ENCODE measurements at places on chromosomes 1 and 21.

- H3K36me3 ChIP-seq = no peaks in the 10 kb centered on the region
- H3K27ac ChIP-seq = no peak overlapping the region
- no peak for DNase-seq
- no peak overlapping the region for H3K4me3 ChIP-seq
These were observed 150.6 kb downstream of the ZNF648 start for GRCh38 chr1:181910905-181911304.

DNA sequence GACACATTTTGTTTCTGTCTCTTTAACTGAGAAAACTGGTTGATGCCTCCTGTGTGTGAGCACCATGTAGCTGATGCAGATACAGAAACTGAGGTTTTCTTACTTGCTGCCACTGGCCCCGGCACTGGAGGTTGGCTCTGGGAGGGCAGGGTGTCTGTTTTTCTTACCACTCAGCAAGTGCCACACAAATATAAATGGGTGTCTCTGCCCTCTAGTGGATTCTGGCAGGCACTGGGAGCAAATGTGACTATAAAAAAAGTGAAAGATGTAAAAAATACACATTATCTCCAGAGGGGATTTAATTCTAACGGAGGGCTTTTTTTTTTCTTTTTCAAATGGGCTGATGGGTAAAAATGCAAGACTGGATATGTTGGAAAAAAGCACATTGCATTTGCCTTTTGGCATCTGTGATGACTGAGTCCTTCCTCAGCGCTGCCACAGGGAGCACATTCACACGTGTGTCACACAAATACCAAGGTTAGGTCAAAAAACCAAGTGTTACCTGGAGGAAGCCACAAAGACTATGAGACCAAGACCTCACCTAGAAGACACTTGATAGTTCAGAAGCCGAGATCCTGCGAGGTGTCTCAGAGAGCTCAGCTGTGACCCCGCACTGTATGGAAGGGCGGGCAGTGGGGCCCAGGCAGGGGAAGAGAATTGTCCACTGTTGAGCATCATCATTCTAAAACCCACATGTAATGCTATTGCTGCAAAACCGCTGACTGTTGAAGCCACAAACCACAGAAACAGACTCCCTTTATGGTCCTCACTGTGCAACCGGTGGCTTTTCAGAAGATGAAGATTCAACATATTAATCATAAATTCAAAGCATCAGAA lies 18.9 kb downstream of the PGBD2 start:
- DNase-seq = peak; percentile 56
- H3K27me3 ChIP-seq = no peaks in the 10 kb centered on the region
- H3K4me1 ChIP-seq = no peaks in the 10 kb centered on the region
- no peak overlapping the region for H3K4me3 ChIP-seq
- no peak overlapping the region for H3K27ac ChIP-seq
- H3K36me3 ChIP-seq = no peaks in the 10 kb centered on the region

GRCh38 chr1:45385302-45385701 lies 45.1 kb upstream of the MUTYH start:
- no peaks in the 10 kb centered on the region for H3K4me1 ChIP-seq
- H3K27me3 ChIP-seq = no peaks in the 10 kb centered on the region
- no peaks in the 10 kb centered on the region for H3K36me3 ChIP-seq
- H3K4me3 ChIP-seq = no peak overlapping the region
- no peak overlapping the region for H3K27ac ChIP-seq

DNA sequence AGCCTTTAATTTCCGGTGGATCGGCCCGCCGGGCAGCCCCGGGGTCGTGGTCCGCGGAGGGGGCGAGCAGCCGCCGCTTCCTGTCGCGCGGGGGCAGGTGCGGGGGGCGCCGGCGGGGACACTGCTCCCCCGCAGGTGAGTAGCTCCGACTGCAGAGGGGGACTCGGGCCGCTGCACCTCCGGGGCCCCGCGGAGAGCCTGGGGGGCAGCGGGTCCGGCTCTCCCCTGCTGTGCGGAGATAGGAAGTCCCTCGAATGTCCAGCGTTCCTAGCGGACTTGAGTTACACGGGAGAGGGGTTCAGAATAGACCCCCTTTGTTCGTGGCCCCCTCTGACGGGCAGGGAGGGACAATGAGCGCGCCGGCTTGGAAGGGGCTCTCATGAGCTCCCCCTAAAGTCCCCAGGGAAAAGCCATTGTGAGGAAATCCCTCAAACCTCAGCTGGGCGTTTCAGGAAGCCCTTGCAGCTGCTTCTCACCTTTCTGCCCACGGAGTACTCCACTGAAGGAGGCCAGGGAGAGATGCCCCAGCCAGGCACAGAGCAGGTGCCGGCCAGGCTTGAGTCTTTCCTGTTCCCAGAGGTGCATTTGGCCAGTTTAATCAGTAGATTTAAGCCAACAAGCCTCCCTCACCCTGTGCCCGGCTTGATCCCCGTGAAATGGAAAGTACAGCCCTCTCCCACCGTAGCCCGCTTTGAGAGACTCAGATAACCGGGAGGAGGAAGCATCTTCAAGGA lies 925 bp downstream of the PDE9A start:
- no peaks in the 10 kb centered on the region for H3K27me3 ChIP-seq
- peak overlapping the region; percentile 65 for H3K4me3 ChIP-seq
- DNase-seq = peak; percentile 60
- H3K27ac ChIP-seq = peak overlapping the region; percentile 44

DNA sequence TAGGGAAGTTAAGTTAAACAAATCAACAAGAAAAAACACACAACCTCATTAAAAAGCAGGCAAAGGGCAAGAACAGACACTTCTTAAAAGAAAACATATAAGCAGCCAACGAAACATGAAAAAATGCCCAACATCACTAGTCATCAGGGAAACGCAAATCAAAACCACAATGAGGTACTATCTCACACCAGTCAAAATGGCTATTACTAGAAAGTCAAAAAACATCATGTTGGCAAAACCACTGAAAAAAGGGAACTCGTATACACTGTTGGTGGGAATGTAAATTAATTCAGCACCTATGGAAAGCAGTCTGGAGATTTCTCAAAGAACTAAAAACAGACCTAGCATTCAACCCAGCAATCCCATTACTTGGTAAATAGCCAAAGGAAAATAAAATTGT lies 51.1 kb downstream of the HSF2BP start:
- H3K4me3 ChIP-seq = no peak overlapping the region
- H3K27me3 ChIP-seq = no peaks in the 10 kb centered on the region
- H3K4me1 ChIP-seq = peaks cover 31% of the 10 kb centered on the region
- no peak overlapping the region for H3K27ac ChIP-seq
- no peaks in the 10 kb centered on the region for H3K36me3 ChIP-seq
- DNase-seq = no peak

GRCh38 chr1:159012495-159012894 lies 2.8 kb downstream of the IFI16 start:
- DNase-seq = peak; percentile 33
- peak overlapping the region; percentile 78 for H3K27ac ChIP-seq
- no peak overlapping the region for H3K4me3 ChIP-seq
- no peaks in the 10 kb centered on the region for H3K27me3 ChIP-seq

DNA sequence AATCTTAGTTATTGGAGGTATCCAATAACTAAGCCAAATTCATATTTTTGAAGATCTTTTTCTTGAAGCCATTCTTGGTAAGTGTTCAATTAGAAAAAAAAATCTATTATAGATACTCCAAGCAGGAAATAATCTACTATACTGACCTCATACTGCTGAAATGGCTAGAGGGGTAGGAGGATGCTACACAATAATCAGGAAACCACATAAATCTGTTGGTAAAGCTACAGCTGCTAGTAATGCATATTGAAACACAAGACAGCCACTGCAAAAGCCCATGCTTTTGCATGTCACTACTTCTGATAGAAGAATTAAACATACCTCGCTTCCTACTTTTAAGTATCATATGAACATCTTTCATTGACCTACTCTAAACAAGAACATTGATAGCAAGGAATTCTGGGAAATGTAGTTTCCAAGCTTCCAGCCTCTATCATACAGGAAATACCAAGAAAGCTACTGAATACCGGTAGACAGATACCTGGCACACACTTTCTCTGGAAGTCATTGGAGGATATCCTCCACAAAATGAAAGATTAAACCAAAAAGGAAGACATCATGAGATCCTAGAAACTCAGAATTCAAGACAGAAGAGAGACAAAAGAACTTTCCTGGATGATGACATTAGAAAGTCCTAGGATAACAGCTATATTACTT lies 103.0 kb upstream of the VAV3 start:
- H3K4me3 ChIP-seq = no peak overlapping the region
- no peaks in the 10 kb centered on the region for H3K27me3 ChIP-seq
- H3K4me1 ChIP-seq = no peaks in the 10 kb centered on the region
- no peak for DNase-seq

- no peak for DNase-seq
- H3K4me3 ChIP-seq = no peak overlapping the region
These were observed 280.9 kb downstream of the TPR start for GRCh38 chr1:186094172-186094571.

GRCh38 chr1:238171985-238172384 lies 281.3 kb upstream of the ZP4 start:
- DNase-seq = no peak
- no peak overlapping the region for H3K27ac ChIP-seq
- H3K27me3 ChIP-seq = no peaks in the 10 kb centered on the region
- H3K4me1 ChIP-seq = no peaks in the 10 kb centered on the region
- H3K36me3 ChIP-seq = no peaks in the 10 kb centered on the region
- no peak overlapping the region for H3K4me3 ChIP-seq
